Right renal cortex interstitium (tissue), 3 donors: ENCODE measurements at places on chromosomes 1 and 21.

DNA sequence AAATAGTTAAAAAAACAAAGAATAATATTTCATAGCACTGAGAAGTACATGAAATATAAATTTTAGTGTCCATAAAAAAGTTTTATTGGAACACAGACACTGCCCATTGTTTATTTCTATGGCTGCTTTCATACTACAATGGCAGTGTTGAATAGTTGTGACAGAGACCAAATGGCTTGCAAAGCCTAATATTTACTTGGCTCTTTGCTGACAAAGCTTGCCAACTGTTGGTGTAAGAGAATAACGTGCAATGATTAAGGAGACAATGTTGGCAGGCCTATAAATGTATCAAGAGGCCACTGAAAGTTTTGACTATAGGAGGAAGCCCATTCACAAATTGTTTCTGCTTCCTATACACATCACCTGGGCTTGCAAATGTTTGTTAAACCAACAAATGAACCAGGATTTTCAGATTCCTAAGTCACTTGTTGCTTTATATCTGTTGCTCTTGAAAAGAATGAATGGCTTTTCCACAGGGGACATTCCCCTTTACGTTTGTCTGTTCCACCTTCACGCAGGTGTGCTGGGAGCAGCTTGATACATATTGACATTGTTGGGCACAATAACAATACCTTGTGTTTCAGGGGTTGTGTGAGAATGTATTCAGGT lies 5.5 kb upstream of the ST6GALNAC3 start:
- DNase-seq: no peak

DNA sequence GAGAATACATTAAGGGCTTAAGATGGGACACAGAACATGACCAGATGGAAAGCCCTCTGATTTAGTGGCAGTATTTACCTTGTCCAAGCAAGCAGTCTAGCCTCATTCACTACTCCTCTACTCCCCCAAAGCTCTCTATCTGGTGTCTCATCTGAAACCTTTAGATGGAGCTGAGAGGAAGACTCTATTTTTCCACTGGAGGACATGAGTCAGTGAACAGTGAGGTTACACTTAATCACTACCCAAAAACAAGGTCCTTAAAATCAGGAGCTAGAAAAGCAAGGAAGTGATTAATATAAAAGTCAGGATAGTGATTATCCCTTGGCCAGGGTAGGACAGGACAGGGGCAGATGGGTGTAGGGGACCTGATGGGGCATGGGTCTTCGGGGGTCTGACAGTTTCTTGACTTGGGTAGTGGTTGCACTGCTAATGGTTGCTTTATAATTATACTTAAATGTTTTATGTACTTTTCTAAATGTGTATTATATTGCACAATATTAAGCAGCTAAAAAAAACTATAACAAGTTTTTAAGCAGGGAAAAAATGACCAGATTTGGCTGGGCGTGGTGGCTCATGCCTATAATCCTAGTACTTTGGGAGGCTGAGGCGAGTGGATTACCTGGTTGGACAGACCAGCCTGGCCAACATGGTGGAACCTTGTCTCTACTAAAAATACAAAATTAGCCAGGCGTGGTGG lies 3.0 kb downstream of the PTPN22 start:
- no peak for DNase-seq

- no peak for DNase-seq
These were observed 9.7 kb downstream of the DNASE2B start for GRCh38 chr1:84407958-84408422.

DNA sequence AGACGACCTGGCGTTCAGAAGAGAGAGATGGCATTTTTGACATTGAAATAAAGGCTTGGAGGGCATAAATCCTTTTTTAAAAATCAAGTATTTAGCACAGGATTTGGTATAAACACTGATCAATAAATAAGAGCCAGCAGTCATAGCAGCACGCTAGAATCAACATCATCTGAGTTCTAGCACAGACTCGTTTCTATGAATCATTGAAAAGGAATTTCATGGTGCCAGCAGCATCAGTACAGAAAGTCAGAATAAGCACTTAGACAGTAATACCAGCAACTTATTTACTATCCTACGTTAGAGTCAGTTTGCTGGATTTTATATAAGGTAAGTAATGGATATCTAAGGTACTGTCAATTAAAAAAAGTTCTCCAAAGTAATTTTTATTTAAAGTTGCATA lies 119.3 kb downstream of the HLCS start:
- DNase-seq: no peak

DNA sequence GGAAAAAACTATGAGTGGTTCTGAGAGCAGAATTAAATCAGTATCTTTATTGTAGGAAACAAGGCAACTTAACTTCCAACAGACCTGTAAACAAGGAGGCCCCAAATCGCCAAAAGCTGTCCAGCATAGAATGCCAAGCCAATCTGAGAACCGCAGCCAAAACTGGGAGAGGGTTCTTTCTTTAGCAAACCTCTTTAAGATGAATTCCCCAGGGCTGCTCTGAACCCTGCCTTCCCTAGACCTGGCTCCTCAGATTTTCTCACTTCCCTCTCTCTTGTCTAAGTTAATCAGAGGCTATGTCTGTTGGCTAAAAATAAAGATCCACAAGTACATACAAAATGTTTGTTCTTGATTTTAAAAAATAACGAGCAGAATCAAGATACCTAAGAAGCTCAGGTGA lies 141.4 kb downstream of the SMYD3 start:
- DNase-seq: no peak

DNA sequence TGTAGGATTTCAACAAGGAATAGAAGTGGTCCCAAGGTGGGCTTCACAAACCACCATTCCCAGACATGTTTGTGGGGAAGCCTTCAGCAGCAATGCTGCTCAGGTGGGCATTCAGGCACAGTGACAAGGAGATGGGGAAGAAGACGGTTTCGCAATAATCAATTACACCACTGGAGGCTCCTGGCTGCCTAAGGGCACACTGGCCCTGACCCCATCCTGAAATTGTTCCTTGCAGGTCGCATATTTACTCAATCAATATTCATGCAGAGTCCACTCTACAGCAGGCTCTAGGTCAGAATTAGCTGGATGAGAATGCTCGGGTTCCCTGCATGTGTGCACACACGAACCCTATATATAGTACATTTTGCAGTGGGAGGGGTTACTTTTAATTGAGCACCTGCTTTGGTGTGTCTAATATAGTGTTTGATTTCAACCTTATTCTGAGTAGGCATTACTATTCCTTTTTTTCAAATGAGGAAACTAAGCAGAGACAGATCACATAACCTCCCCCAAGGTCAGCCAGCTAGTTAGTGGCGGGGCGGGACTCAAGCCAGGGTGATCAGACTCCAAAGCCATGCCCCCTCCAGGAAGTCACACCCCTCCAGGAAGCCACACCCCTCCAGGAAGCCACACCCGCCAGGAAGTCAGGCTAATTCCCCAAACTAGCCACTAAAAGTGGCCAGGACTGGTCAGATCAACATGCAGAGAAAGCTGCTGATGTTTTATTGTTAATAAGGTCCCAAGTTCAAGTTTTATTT lies 106.5 kb downstream of the HLCS start:
- no peak for DNase-seq

GRCh38 chr1:2382621-2383361 lies 8.6 kb downstream of the MORN1 start:
- DNase-seq: no peak

DNA sequence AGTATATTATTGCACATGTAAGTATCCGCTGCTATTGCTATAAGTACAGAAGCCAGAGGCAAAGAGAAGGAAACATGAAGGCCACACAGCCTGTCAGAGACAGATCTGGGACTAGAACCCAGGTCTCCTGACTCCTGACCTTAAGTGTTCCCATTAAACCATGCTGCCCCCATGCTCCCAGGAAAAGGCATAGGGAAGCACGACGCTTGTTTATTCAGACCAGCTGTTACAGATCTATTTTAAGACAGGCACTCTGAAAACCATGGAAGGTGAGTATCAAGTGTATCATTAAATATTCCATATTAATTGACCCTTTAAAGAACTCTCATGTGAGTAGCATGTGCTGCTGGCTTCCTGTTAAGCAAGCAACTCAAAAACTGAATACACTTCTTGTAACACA lies 11.4 kb downstream of the VAV3 start:
- DNase-seq: no peak

GRCh38 chr21:42873096-42873495 lies 6.2 kb downstream of the WDR4 start:
- no peak for DNase-seq

- no peak for DNase-seq
These were observed 98.9 kb downstream of the DHRS3 start for GRCh38 chr1:12518931-12519692.

DNA sequence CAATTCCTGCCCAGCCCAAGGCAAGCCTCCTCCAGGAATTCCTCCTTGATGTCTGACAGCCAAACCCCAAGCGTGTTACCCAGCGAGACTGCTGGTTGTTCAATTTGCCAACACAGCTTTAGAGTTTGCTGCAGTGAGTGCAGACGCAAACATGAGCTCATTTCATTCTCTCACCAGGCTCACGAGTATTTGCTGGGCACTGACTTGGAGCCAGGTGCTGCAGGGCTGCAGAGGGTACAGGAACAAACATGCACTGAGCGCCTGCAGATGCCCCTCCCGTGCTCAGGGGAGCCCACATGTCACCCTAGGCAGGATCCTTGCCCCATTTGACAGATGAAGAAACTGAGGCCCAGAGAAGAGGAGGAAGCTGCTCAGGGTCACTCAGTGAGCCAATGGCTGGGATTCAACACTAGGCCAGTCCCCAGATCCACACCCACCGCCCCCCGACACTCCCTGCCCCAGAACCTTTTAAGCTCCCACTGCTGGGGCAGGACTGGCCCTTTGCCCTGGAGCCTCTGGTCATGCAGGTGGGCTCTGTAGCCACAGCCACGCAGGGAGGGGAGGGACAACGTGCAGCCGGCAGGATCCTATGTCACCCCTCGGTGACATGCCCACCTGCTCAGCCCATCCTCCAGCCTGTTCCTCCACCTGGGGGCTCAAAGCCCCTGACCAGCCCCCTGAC lies 363.7 kb downstream of the MATN1 start:
- DNase-seq: no peak

DNA sequence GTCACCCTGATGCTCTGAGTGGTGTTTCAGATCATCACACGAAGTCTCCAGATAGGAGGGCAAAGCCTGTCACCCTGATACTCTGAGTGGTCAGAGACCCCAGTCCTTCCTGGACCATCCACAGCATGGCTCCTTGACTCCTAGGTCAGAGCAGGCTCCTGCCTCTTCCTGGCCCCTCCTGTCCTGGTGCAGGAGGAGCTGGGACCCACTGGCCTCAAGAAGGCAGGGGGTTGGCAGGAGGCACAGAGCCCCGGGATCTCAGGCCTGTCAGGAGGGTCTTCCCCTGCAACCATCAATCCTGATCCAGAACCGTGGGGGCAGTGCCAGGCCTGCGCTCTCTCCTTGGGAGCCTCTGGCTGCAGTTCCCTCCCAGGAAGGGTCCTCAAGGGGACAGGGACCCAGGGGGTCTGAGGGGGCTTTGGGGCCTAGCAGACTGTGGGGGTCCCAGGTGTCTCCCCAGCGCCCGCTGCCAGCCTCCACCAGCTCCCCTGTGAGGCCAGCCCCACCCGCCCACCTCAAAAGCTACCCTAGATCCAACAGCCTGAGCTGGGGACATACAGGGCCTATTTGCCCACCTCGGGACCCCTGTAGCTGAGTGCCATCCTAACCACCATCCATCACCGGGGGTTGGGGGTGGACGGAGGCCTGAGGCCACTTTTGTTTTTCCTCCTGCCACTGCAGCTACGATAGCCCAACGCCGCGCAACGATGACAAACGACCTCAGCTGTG lies 27.5 kb downstream of the COL6A1 start:
- DNase-seq: no peak

GRCh38 chr1:162087111-162087510 lies 17.6 kb downstream of the NOS1AP start:
- no peak for DNase-seq

- no peak for DNase-seq
These were observed 56.3 kb upstream of the GPR153 start for GRCh38 chr1:6317098-6317760.

GRCh38 chr1:215181518-215181917 lies 99.0 kb downstream of the KCNK2 start:
- DNase-seq: no peak

GRCh38 chr1:3539707-3540425 lies 71.4 kb downstream of the MEGF6 start:
- DNase-seq: no peak

- no peak for DNase-seq
These were observed 27.3 kb downstream of the ABL2 start for GRCh38 chr1:179202161-179202560.

GRCh38 chr1:111992476-111992875 lies 3.0 kb upstream of the KCND3 start:
- no peak for DNase-seq

DNA sequence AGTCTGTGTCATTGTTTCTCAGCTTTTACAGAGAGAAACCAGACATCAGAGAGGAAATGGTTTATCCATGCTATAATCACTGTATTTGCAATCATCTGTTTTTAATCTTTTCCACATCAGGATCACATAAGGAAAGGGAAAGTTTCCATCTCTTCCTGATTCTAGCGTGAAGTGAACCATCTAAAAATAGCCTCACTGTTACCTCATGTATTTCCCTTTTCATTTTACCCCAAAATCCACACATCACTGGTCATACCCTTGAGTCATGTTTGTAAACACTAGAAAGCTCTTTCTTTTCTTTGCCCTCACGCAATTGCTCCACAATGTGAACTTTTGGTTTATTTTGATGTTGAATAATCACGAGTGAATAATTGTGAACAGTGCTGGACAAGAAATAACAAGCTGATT lies 146.0 kb downstream of the PLA2G4A start:
- no peak for DNase-seq

DNA sequence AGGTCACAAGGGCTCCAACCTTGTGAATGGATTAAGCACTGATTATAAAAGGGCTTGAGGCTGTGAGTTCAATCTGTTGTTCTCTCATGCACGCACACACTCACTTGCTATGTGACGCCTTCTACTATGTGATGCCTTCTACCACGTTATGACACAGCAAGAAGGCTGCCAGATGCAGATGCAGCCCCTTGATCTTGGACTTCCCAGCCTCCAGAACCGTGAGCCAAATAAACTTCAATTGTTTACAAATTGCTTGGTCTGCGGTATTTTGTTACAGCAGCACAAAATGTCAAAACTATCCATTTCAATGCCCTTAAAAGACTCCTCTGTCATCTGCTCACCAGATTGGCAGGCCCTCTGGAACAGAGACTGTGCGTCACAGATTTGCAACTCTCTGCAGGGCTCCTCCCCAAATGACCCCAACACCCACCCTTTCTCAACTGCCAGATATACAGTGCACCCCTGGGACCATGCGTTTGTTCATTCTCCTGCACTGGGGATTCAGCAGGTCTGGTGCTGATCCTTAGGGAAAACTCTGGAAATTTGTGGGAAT lies 47.8 kb upstream of the KANK4 start:
- DNase-seq: no peak
